ENCODE measurements at places on chromosomes 2 and 18. TPM values are rescaled to one million over a fixed set of nuclear protein-coding genes. Genes with fewer than 3 reads are reported as not detected.

RSAD2 gene
- 0.27 TPM for total RNA-seq

TDRD15 gene
- total RNA-seq = not detected

BMP10 gene
- total RNA-seq = not detected

ABCA12 gene
- 0.25 TPM for total RNA-seq

ACTG2 gene
- not detected for total RNA-seq

THSD7B gene
- not detected for total RNA-seq

RAB27B gene
- 11.7 TPM for total RNA-seq

SLC4A5 gene
- total RNA-seq = 0.11 TPM
